GM03348 (cell line): ENCODE measurements at places on chromosomes 11 and 22.

DNA sequence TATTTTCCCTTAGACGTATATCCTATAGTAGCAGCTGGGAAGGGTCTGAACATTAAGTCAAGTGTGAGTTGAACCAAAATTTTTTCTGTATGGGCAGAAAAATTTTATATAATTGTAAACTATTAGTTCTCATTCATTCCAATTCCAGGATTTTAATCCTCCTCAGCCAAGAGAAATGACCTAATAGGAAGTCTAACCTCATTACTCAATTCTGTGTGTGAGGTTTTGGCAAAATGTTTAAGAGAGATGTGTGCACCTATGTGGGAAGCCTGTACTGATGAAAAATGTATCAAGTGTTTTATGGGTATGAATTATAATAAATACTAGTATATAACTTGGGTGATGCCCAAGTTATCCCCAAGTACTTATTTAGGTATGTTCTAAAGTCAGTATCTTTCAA is 311.6 kb upstream of the PITPNB start:
- DNase-seq: peak; percentile 39

- peak; percentile 70 for DNase-seq
Measured at GRCh38 chr22:18968011-18968749, 32.1 kb upstream of the PRODH start.

GRCh38 chr11:28924004-28924403 is 815.8 kb downstream of the METTL15 start:
- DNase-seq: no peak

DNA sequence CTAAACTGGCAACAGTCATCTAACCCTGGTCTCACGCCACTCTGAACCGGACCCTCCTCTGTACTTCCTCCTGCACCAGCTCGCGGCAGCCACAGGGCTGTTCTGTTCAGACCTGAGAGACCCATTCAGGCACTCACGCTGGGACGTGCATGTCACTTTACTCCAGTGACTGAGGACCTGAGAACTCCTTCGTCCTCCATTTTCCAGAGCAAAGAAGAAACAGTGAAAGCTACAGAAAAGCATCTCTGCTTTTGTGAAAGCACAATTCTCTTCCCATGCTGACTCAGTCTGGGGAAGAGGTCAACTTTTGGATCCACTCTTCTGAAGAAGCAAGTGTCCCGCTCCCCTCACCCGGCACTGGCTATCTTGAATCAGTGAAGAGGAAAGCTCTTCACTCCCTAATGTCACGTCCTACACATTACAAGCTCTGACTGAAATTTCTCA is 24.5 kb downstream of the PISD start:
- DNase-seq: no peak
